PC-3 (cell line): ENCODE measurements at places on chromosomes 3 and 15. TPM values are rescaled to one million over a fixed set of nuclear protein-coding genes. Genes with fewer than 3 reads are reported as not detected.

DNA sequence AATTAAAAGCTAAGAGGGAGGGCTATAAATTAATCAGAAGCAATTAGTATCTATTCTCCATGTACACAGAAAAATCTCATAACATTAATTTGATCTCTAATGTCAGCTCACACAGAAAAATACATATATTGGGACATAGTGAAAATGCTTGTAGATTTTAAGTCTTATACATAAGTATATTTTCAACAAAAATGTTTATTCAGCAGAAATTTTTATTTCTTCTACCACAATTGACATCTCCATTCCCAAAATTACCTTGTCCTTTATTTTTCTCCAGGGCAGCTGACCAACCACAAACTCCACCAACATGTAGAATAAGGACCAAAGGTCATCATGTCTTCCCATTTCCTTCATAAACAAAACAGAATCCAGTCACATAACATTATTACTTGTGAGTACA lies 74.5 kb upstream of the CDAN1 start:
- DNase-seq: no peak

- no peak for DNase-seq
These were observed 12.7 kb downstream of the SEMA3F start for GRCh38 chr3:50167841-50168209.

DNA sequence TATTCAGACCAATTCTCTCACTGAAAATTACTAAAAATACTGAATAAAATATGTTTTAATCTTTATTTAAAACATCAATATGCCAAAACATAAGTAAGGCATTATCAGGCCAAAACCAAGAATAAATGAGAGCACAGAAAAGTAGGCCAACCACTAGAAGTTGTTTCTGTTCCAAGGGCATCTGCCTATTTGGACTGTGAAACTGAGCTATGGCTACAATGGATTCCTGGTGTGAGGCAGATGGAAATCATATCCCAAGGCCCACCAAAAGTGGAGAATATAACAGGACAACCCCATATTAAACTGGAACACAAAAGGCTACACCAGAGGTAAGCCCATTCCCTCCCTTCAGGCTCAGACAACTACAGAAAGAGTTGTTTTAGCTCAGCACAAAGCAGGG lies 302.8 kb upstream of the IL12A start:
- DNase-seq: no peak

- peak; percentile 24 for DNase-seq
These were observed 11.3 kb upstream of the RPL39L start for GRCh38 chr3:187150599-187150998.

GRCh38 chr3:15284121-15284889 lies 48.1 kb downstream of the SH3BP5 start:
- peak; percentile 53 for DNase-seq

- no peak for DNase-seq
These were observed 45.4 kb downstream of the COMMD2 start for GRCh38 chr3:149706905-149707304.

DNA sequence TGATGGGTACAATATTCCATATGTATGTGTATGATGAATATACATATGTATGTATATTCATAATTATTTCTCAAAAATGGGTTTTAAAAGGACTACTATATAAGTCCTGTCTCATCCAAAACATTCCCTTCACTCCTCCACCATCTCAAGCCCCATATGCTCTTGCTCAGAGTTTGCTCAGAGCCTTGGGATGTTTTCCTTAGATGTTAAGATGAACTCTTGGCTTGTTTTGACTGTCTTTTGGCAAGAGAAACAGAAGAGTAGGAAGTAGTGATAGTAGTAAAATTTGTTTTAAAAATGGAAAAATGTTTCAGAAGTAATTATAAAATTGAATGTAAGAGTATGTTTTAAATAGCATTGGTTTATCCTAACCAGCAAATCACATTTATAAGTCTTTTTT lies 6.2 kb upstream of the EPHA3 start:
- DNase-seq: no peak

DNA sequence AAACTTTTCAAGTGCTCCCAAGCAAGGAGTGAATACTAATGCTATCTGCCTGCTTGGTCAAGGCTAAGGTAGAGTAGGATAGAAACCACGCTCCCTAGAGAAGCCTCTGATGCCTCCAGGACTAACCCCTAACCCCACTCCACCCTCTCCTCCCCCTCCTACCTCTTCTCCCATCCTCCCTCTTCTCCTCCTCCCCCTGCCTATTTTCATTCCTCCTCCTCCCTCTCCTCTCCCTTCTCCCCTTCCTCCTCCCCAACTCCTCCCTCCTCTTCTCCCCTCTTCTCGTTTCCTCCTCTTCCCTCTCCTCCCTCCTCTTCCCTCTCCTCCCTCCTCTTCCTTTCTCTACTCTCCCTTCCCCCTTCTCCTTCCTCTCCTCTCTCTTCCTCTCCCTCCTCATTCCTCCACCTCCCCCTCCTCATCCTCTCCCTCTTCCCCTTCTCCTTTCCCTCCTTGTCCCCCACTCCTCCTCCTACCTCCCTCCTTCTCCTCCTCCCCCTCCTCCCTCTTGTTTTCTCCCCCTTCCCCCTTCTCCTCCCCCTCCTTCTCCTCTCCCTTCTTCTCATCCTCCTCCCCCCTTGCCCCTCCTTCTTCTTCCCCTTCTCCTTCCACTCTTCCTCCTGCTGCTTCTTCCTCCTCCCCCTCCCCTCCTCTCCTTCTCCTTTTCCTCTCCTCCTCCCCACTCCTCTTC lies 12.8 kb upstream of the MEX3B start:
- DNase-seq: no peak

Gene ARGFX
- total RNA-seq: not detected in 2 replicates

Gene GPR62
- not detected in 2 replicates for total RNA-seq
